ENCODE measurements at places on chromosomes 5 and 9.
A peak's percentile ranks its signal among the peaks of the same experiment; 100 is the strongest.

DNA sequence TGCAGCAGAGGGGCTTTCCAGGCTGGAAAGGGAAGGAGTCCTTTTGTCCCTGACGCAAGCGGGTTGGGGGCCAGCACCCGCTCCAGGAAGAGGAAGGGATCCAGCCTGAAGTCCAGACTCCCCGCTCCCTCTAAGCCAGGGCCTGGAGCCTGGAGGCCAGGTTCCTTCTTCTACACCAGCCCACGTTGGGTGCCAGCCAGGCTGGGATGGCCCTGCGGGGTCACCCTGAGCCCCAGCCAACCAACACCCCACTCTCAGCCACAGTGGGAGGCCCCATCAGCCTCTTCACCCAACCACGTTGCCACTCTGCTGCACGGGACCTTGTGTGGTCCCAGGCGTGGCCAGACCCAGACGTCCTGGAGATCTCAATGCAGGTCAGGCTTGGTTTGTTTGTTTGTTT lies 970 bp upstream of the FUT7 start:
- peak; percentile 94 for DNase-seq

DNA sequence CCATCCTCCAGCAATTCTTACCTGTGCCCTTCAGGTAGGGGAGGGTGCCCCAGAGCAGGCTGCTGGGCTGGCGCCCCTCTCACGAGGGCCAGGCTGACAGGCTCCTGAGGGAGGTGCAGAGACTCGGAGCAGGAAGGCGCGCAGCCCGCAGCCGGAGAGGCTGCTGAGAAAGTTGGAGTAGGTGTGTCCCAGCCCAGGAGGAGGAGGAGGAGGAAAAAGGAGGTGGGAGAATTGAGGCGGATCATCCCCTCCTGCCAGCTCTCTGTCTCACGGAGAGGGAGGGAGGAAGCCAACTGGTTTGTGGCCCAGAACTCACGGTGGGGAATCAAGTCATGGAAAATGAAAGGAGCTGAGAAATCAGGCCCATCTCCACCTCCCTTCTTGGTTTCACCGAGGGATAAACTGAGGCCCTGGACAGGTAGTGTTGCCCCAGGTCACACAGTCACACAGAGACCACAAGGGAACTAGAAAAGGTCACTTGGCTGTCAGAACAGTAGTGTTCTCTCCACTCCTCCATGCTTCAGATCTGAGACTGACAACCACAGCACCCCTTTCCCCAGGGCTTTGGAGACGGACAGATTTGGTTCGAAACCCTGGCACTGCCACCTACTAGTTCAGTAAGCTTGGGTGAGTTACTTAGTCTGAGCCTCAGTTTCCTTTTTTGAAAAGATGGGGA lies at the start of gene FAT2:
Gene FAT2 (minus strand): TSS at position 188 of the 676 bp plus-strand sequence. CDS start 22,400 bp downstream, outside the sequence.
- DNase-seq, result no peak

DNA sequence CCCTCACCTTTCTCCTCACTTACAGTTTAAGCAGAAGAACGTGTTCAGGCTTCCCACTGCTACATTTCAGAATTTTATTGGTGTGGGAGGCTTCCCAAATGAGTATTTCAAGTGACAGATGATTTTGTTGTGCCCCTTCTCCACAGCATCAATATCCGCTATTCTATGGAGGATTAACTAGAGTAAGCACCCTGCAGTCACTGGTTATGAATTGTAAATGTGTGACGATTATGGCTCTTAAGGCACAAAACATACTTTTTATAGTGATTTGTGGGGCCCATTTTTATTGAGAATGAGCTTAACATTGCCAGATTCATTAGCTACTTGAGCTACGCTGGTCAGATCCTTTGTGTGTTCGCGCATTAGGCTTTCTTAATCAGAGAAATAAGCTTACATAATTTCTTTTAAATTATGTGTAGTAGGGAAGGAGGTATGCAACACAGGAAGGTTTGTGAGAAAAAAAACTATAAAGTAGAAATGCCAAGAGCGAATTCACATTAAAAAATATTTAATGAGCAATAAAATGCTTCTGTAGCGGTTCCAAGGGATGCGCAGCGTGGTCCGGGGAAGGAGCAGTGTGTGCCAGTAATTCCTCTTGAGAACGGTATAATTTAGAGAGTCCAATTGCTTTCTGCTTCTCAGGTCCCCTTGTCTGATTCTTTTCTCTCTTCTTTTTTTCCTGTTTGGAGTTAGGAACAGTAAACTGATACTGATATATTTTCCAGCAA lies 2380.4 kb downstream of the MAT2B start:
- no peak for DNase-seq

DNA sequence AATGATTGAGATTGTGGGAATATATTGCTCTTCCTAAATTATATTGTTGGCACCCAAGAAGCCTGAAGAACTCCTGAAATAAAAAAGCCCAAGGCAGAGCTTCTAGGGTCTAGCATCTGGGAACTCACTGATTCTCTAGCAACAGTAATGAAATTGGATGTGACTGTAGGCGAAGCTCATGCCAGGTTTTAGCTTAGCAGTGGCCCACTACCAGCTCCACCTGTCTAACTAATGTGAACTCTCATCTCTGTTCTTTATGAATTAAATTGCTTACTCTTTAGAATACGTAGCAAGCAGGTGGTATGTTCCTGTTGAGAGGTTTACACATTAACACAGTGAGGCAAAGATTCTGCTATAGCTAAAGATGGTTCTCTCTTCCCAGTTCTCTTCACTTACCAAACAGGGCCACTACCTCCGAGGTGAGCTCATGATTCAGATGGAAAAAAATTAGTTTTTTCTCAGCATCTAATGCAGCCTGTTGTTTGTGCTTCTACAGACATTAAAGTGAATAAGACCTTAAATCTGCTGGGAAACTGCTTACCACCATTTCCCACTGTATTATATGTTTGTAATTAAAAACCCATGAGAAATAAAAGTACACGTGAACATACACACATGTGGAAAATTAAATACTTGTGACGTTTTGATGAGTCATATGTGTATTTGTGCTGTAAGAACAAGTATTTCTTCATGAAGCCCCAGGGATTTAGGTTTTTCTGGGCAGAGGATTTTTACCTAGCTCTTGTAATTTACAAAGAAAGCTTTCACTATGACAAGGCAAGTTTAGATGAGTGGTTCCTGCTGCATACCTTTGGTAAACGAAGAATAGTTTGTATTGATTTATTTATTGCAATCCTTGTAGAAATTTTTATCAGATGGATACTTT lies 360.1 kb downstream of the KDM4C start:
- no peak for DNase-seq

DNA sequence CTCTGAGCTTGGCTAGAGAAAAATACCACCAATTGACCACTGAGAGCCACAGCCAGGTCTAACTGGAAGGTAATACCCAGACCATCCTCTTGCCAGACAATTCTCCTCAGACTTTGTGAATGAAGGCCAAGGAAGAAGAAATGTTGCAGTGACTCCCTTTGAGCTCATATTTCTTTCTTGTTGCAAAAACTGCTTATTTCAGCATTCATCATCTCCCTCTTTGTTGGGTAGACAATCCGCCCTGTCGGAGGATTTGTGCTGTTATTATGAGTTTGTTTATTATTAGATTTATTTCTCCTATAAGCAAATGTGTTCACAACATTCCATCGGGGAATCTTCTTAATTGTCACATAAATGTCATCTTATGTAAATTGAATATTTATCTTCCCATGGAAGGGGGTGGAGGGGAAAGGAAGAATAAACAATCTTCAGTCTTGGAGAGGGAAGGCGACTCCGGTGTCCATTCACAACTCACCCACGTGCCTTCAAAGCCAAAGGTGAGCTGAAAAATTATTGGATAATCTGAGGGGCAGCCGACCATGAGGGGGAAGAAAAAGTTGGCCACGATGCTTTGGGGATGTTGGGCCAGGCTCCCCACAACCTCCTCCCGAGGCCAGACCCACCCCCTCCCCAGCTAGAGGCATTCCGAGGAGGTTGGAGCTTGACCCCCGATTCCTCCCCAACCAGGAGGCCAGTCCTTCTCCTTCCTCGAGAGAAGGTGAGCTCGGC lies 1.8 kb upstream of the JADE2 start:
- no peak for DNase-seq

All from suppressor macrophage treated with lipopolysaccharide for 1 hour (primary cell).